ENCODE measurements at places on chromosomes 7 and 10. TPM values are rescaled to one million over a fixed set of nuclear protein-coding genes. Genes with fewer than 3 reads are reported as not detected.
A peak's percentile ranks its signal among the peaks of the same experiment; 100 is the strongest.

Gene FANK1
- 4.1 TPM for total RNA-seq

DNA sequence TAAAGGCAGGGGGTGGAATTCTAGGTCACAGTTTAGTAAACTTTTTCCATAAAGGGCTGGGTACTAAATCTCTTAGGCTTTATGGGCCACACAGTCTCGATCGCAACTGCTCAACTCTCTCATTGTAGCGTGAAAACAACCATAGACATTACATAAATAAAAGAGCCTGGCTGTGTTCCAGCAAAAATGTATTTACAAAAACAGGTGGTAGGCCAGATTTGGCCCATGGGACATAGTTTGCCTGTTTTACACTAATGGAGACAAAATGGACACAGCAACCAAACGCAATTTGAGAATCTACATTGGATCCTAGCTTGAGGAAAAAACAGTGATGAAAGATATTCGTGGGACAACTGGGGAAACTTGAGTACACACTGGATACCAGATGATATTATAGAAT lies 23.2 kb upstream of the MALSU1 start:
- no peak for DNase-seq

DNA sequence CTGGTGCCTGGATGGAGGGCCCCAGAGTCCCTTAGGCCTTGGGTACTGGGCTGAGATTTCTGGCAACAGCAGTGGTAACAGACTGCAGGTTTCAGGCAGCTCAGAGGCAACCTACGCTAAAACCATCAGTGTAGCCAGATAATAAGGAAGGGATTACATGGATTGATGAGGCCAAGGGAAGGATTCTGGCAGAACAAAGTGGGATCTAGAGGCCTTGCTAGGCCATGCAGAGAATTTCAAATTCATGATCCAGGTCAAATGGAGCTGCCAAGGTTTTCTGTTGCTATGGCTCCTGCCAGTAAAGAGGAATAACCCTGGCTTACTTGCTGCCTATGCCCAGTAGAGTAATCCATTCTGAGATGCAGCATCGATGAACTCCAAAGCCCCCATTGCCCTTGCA lies 445.7 kb downstream of the ADRA2A start:
- DNase-seq = no peak

- DNase-seq = no peak
Observed at GRCh38 chr10:94412449-94412848, 10.1 kb downstream of the TBC1D12 start.

DNA sequence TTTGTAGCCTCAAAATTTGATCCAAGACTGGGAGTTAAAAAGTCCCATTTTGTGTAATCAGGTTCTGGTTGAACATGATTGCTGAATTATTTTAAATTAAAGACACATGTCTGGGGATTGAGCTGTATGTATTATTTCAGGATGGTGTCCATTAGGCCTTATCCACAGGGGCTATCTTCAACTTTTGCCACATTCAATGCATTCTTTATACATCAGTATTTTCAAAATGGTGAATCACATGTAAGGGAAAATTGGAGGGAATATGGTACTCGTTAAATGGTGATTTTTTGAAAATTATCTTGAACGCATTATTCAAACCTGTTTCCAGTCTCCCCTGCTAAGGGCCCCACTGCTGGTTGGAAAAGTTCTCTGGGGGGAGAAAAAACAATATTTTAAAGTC lies 367.7 kb upstream of the NPVF start:
- DNase-seq = no peak

Gene PDK4
- total RNA-seq = 0.62 TPM

DNA sequence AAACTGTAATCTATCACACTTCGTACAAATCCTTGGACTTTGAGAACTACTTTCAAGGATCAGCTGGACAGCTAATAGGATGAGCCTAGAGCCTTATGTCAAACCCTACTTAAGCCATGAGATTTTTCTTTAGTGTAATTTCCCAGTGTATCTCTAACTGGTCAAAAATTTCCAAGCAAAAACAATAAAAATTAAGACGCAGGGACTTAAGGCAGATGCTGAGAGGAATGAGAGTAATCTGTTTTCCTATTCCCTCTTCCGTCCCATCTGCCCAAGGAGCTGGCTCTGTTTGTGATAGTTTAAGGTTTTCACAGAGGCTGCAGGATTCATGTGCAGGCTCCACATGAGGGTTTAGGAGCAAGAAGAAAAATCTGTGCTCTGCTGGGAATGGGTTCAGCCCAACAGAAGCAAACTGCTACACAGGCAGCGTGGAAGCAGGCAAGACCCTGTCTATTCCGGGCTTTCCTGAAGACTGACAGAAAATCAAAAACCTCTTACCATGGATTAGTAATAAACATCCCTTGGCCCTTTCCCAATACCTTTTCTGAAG lies 62.2 kb downstream of the ARMH3 start:
- no peak for DNase-seq

GRCh38 chr10:58260334-58260733 lies 7.4 kb downstream of the IPMK start:
- DNase-seq = no peak

GRCh38 chr7:2545746-2546425 lies 9.4 kb downstream of the BRAT1 start:
- peak; percentile 32 for DNase-seq

- DNase-seq = no peak
Observed at GRCh38 chr7:111025006-111025405, 65.9 kb upstream of the LRRN3 start.

Gene SLC39A12
- not detected for total RNA-seq

Gene HMX2
- 0.07 TPM for total RNA-seq
